ENCODE measurements at places on chromosomes 1 and 21.

GRCh38 chr1:11204396-11205190, 15.4 kb downstream of the ANGPTL7 start:
- DNase-seq, result no peak

DNA sequence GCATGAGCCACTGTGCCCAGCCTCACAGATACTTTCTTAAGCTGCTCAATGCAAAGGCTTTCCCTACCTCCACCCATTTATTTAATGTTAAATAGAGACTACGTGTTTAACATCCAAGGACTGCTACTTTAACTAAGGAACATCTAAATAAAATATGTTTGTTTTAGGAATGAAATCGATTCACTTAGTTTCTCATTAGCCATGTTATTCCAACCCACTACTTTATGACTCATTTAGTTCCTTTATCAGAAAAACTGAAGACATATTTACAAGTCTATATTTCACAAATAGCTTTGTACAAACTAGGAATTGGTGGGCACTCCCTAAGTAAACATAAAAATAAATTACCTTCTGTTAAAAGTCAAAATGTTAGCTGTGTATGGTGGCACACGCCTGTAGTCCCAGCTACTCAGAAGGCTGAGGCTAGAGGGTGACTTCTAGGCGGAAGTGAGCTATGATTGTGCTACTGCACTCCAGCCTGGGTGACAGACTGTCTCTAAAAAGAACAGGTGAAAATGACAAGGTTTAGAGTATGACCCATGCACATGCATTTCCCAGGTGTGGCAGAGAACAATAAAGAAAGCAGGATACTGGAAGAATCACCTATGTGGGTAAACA, 39.9 kb upstream of the AK4 start:
- DNase-seq, result peak; percentile 75

DNA sequence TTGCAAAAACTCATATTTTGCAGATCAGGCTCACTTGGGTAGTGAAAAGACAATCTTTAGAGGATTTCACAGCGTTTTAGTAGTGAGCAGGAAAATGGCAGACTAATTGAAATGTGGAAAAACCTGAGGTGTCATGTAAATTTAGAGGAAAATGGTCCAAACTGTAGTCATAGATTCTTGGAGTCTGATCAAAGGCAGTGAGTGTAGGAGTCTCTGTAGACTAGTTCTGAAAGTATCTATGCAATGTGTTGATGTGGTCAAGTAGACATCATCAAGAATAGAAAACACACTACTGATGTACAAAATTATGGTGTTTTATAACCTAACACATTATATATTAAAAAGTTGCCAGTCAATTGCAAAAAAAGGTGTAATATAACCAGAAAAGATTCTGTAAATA, 143.2 kb upstream of the C1orf105 start:
- no peak for DNase-seq

- peak; percentile 82 for DNase-seq
Observed at GRCh38 chr1:151693057-151693651, 23.4 kb downstream of the CELF3 start.

GRCh38 chr1:185668013-185668412, 66.2 kb upstream of the HMCN1 start:
- DNase-seq, result no peak

DNA sequence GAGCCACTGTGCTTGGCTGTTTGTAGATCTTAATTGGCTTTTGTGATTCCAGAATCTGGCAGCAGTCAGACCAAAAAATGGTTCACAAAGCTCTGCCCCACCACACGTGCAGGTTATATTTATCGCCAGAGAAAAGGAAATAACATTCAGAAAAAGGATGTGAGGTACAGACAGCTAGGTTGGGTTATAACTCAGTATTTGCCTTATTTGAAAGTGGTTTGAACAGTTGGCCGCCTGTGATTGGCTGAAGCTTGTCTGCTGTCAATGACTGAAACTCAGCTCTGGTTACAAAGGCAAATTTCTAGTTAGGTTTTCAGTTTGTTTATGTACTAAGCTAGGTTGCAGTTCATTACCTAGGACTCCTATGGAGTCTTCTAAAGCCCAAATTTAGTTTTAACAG, 9.6 kb downstream of the SH3BGR start:
- DNase-seq, result peak; percentile 5

DNA sequence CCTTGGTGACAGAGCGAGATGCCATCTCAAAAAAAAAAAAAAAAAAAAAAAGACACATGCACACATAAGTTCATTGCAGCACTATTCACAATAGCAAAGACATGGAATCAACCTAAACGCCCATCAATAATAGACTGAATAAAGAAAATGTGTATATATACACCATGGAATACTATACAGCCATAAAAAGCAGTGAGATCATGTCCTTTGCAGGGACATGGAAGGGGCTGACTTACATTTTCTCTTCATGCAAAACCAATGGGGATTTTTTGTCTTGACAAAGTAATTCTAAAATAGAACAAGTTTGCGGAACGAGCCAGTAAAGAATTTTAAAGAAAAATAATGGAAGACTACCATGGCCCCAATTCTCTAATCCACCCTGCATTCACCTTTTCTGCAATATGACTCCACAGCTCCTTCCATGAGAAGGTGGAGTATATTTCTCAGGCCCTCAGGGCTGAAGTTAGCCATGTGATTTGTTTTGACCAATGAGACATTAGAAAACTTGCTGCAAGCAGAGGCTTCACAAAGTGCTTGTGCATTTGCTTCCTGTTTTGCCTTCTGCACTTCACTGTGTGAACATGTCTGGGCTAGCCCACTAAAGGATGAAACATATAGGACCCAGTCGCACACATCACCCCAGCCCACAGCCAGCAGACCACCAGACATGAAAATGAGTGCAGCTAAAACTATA, 78.8 kb upstream of the NR5A2 start:
- DNase-seq, result peak; percentile 52

DNA sequence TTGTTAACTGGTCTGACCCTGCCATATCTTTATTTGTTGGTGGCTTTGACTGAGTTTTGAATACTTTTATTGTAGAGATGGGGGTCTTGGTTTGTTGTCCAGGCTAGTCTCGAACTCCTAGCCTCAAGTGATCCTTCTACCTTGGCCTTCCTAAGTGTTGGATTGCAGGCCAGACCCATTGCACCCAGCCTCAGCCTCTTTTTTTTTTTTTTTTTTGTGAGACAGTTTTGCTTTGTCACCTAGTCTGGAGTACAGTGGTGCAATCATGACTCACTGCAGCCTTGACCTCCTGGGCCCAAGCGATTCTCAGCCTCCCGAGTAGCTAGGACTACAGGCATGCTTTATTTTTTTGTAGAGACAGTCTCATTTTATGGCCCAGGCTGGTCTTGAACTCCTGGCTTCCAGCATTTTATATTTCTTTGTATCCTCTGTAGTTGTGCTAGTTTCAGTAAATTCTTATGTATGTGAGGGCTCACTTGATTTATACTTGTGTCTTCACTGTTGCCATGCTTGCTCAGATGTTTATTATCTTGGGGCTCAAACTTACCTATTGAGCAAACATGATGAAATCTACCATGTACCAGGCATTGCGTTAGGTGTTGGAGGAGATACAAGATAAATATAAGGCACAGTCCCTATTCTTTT, 24.1 kb downstream of the THRAP3 start:
- DNase-seq, result peak; percentile 58

DNA sequence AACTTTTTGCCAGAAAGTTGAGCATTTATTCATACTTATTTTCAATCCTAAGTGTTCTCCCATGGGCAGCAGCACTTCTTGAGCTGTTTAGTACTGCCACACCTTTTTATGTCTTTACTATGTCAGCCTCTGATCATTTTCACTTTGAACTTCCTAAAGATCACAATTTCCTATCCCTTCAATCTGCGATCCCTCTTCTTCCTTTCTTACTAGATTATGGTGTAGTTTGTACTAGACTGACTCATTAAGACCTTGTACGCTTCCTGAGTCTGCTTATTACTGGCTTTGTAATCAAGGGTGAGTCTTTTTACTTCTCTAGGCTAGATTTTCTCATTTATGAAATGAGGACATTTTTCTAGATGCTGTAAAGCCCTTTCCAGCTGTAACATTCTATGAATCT, 55.1 kb downstream of the LRIG2 start:
- no peak for DNase-seq

DNA sequence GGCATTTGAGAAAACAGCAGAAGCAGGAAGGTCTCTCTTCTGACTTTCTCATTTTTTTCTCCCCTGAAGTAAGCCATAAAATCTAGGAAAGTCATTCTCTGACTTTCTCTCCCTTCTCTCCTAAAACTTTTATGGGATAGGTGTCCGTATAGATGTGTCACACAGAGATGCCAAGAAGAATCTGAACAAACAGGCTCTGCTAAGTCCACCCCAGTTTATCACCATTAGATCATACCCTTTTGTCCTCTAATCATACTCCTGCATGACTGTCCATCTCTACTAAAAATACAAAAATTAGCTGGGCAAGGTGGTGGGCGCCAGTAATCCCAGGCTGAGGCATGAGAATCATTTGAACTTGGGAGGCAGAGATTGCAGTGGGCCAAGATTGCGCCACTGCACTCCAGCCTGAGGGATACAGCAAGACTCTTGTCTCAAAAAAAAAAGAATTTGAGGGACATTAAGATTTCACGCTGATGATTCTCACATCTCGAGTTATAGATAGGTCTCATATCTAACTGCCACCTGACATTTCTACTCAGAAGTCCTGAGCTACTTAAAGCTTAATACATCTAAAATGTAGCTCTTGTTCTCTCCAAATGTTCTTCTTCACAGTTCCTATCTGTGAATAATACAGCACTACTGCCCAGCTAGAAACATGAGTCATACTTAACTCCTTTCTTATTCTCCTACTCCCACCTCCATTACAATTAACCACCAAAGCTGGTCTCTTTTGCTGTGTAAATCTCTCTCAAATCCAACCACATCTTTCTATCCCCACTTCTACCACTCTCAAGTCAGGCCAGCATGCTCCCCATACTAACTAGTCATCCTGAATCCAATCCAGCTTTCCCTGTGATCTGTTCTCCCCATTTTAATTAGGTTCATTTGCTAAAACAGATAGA, 47.7 kb downstream of the ZNF644 start:
- peak; percentile 18 for DNase-seq

DNA sequence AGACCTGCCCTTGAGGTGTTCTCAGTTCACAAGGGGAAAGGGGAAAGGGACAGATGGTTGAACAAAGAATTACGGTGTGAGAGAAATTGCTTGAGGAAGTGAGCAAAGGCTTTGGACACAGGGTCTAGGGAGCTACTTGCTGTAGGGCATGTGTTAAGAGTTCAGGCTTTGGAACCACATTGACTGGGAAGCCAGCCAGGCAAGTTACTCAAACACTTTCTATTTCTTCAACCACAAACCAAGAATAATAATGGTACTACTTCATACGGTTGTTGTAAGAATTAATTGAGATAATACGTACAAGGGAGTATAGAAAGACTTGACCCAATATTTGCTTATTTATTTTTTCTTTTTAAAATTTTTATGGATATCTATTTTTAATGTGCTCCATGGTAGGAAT, 26.6 kb downstream of the AK4 start:
- no peak for DNase-seq

DNA sequence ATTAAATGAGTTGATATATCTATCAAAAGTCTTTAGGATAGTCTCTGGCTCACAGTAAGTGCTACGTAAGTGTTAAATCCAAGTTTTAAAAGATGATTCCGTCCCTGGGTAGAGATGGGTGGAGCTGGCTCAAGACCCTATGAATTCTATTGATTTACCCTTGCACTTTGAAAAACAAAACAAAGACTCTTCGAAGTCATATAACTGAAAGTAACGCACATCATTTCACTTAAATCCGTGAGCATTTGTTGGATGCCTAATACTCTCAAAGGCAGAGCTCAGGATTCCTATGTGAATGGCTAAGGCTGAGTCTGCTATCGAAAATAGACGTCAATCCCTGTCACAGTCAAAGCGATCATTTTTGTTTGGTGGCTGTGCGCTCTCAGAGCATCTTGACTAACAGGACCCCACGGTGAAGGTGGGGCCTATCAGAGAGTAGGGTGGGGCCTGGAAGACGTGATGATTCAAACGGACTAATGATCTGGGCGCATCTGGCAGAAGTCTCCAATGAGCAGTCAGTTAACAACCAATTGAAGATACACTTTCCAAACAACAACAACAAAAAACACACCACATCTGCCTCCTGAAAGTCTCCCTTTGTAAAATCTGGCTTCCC, 1.2 kb upstream of the NUCKS1 start:
- DNase-seq, result no peak

GRCh38 chr1:59004755-59005154, 220.9 kb upstream of the JUN start:
- DNase-seq, result no peak

- peak; percentile 69 for DNase-seq
Observed at GRCh38 chr1:86018283-86018923, 138.2 kb downstream of the COL24A1 start.

Measured in DMS53 (cell line).